Posterior vena cava (tissue), 2 donors: ENCODE measurements at places on chromosomes 5 and 9. TPM values are rescaled to one million over a fixed set of nuclear protein-coding genes. Genes with fewer than 3 reads are reported as not detected.

The ARL14EPL gene
- total RNA-seq: not detected

DNA sequence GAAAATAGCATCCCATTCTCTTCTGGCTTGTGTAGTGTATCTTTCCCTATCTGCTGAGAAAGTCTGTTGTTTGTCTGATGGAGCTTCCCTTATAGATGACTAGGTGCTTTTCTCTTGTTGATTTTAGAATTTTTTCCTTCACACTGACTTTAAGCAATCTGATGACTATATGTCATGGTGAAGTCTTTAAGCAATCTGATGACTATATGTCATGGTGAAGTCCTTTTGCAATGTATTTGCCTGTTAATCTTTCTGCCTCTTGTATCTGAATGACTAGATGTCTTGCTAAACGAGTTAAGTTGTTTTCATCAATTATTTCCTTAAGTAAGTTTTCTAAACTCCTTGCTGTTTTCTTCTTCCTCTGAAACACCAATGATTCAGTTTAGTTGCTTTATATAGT lies 80.5 kb downstream of the RNF130 start:
- DNase-seq: no peak

GRCh38 chr5:28009576-28009975 lies 971.2 kb upstream of the CDH9 start:
- no peak for DNase-seq

GRCh38 chr5:11234501-11234911 lies 473.5 kb upstream of the DAP start:
- DNase-seq: no peak
